Endothelial cell of umbilical vein (primary cell): ENCODE measurements at places on chromosomes 11 and 22.

GRCh38 chr11:61711498-61711897, 31.3 kb downstream of the DAGLA start:
- DNase-seq, result no peak

- DNase-seq, result no peak
These were observed 461.3 kb downstream of the DLG2 start for GRCh38 chr11:85165819-85166218.

DNA sequence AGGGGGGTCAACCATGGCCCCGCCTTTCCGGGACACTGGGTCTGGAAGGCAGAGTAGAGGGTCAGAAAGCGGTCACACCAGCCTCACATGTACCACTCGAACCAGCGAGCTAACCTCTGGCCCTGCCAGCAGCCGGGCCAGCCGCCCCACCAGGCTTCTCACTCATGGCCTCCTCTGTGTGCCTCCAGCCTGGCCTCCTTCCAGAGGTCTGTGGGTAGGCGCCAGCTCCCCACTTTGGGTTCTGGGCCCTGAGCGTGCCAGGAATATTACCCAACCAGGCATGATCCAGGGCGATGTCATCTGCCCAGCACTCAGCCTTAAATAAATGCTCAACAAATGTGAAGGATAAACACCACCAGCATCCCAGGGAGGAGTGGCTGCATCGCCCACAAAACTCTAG, 5.8 kb downstream of the SCUBE1 start:
- DNase-seq, result no peak

DNA sequence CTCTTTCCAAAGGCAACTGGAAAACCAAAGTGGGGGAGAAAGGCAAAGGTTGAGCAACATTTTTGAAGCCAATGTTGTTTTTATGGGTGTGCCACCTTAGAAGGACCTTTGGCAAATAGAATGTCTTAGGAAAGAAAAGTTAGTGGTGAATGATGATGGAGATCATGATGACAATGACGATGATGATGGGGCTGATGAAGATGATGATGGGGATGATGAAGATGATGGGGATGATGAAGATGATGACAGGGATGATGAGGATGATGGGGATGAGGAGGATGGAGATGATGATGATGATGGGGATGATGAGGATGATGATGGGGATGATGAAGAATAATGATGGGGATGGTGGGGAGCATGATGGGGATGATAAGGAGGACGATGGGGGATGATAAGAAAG, 78.4 kb upstream of the MTMR2 start:
- no peak for DNase-seq

DNA sequence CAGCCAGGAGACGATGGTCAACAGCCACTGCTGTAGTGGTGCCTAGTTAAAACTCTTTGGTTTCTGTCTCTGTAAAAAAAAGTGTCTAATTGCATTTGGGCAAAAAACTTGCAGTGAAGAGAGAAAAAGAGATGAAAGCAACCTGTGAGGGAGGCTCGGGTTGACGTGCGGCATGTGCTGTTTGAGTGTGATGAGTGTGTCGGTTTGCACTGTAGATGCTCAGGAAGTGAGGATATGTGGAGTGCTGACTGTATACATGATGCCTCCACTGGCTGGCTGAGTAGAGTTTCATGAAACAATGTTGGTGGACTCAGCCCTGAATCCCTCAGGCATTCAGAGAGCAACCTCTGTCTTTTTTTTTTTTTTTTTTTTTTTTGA, 4.3 kb upstream of the DGCR6L start:
- DNase-seq, result no peak

GRCh38 chr22:36702842-36703215, 723 bp downstream of the CACNG2 start:
- DNase-seq, result no peak

DNA sequence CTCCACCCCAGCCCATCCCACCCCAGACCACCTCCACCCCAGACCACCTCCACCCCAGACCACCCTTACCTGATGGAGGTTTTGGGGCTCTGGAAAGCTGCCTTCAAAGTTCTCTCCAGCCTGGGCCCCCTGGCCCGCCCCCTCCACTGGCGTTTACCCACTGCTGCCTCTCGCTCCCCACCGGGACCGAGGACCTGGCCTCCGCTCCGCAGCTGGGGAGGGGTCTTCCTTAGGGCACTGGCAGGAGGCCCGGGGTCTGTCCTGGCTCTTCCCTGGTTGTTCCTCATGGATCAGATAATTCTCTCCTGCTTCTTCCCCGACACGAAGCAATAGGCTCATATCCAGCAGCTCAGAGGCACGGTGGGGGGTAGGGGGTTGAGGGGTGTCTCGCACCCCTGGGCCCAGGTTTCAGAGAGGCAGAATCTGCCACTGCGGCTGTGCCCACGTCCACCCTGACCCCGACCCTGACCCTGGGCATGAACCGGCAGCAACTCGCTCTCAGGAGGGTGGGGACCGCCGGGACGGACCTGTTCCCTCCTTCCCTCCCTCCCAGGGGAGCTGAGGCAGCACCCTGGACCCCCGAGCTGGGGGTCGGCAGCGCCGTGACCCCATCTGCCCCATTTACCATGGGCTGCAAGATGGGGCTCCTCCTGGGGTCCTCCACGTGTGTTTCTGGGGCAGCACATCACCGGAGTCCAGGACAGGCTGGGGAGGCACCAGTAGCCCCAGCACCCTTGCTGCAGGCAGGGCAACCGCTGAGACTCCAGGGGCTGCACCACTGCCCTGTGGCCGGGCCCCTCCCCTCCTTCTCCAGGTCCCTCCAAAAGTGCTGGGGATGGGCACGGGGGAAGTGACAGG, 12.9 kb downstream of the KRTAP5-5 start:
- DNase-seq, result no peak

DNA sequence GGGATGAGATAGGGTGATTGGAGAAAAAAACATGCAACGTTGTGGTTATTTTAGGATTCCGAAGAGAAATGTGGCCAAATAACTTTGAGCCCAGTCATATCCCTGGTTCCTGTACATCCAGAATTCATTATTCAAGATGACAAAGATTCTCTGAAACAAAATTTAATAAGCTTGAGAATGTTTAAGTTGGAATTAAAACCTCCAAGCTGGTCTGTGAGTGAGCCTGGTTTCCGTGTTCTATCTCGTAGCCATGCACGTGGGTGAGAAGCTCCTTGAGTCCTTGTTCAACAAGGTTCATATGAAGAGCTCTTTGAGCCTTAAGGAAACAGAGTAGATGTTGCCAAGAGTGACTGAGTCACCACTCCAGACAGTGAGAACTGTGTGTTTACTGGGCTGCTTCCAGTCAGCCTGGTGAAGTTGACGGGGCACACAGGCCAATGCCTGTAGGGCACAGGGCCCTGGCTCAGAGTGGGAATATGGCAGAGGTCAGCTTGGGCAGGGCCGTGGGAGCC, 206.5 kb downstream of the NAV2 start:
- peak; percentile 95 for DNase-seq

GRCh38 chr22:35134637-35135036, 68.7 kb downstream of the ISX start:
- DNase-seq, result no peak

GRCh38 chr22:35641494-35642120, 6.6 kb upstream of the APOL6 start:
- DNase-seq, result no peak

DNA sequence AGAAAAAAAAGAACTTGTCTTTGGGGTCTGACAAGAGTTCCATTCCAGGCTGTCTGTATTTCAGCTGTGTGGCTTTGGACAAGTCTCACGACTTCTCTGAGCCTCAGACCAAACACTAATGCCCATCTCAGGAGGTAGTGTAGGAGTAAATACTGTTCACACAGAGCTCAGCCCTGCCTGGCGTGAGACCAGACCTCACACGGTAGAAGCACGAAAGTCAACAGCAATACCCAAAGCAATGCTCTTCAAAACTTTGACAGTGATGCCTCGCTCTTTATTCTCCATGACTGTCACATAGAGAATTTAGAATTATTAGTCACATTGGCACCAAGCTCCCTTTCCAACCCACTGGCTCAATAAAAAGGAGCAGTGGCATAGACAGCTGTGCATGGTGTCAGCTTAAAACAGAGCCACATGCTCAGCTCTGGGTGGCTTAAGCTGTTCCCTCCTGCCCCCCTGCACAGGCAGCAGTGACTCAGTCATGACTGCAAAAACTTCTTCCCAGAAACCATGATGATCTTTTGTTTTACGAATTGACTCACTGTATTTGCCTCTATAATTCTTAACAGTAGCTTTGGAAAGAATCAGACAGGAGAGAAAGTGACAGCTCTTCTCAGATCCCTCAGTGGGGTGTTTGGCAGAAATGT, 74.0 kb upstream of the PHF21B start:
- no peak for DNase-seq

DNA sequence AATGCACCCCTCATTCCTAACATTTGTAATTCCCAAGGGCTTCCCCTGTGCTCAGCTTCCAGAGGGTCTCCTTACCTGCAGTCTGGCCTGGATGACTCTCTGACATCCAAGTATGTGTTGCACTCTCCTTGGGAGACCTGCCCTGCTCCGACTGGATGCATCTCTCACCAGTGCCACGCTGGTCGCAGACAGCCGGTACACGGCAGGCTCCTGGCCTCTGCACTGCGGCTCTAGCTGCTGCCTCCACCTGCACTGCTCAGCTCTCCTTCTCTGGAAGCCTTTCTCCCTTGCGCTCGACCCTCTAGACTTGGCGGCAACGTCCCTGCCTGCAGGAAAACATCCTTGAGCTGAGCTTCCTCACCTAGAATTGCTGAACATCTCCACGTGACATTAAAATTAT, 685.9 kb downstream of the BRD1 start:
- DNase-seq, result no peak
